ENCODE measurements at places on chromosomes 7 and 10.

GRCh38 chr7:4665661-4666060 lies 16.4 kb upstream of the FOXK1 start:
- DNase-seq: no peak

DNA sequence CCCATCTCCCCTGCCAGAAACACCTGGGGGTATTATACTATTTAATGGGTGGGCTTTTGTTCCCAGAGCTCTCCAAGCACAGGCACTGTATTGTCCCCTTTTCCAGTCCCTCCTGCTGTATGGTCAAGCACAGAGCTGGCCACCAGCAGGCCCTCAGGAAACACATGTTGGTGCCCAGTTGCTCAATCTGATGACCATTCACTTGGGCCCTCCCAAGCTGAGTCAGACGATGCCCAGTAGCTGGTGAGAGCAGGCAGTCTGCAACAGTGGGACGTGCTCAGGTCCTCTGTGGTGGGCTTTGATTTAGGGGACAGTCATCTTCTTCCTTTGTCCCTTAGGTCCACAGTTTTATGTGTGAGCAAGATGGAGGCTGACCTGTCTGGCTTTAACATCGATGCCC lies 11.8 kb downstream of the SFXN2 start:
- no peak for DNase-seq

GRCh38 chr10:128062881-128063563 lies 63.2 kb downstream of the MKI67 start:
- DNase-seq: no peak

- DNase-seq: no peak
Observed at GRCh38 chr7:40851001-40851400, 716.2 kb downstream of the SUGCT start.

- no peak for DNase-seq
Observed at GRCh38 chr10:51251110-51251509, 176.8 kb downstream of the PRKG1 start.

GRCh38 chr7:52271703-52272102 lies 763.7 kb upstream of the POM121L12 start:
- no peak for DNase-seq

Data from stimulated activated CD4-positive, alpha-beta T cell treated with anti-CD3 and anti-CD28 coated beads, Interleukin-1b, Interleukin-23, amount 100 ng/mL, for 24 hours (primary cell).